ENCODE measurements at places on chromosomes 7 and 10. TPM values are rescaled to one million over a fixed set of nuclear protein-coding genes. Genes with fewer than 3 reads are reported as not detected.

PANK1 gene
- total RNA-seq, result 5.2 TPM

DNA sequence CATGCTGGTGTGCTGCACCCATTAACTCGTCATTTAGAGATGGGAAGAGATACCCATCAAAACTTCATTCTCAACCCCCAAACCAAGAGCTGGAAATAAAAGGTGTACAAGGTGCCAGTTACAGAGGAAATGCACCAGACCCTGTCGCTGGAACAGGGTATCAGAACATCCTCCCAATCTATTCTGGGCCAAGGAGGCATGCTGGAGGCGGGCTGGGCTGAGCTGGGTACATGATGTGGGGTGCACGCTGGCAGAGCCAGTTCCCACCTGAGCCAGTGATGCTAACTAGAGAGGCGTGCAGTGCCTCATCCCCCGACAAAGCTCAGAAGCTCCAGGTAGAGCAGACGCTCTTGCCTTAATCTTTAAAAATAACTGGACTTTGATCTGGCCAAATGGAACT lies 70.1 kb downstream of the NPSR1 start:
- no peak for DNase-seq

GRCh38 chr7:148893071-148893470 lies 9.0 kb upstream of the EZH2 start:
- DNase-seq, result no peak

GRCh38 chr7:55423277-55423711 lies 58.2 kb downstream of the LANCL2 start:
- peak; percentile 50 for DNase-seq

PRPS1L1 gene
- total RNA-seq, result not detected

GRCh38 chr7:137003086-137003485 lies 134.6 kb downstream of the CHRM2 start:
- no peak for DNase-seq

DNA sequence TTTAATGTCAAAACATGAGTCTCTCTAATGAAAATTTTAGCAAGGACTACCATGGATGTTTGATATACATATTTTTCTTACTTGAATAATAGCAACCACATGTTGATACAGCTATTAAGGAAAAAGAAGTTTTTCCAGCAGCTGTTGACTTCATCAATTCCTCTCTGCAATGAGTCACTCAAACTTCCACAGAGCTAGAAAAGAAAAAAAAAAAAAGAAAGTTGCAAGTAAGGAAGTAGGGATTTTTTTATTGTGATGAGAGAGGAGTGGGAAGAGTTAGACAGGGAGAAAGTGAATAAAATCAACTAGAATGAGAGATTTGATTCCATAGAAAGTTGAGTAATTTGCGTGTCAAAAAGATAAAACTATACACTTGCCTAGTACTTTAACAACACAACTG lies 46.2 kb downstream of the CAV1 start:
- DNase-seq, result peak; percentile 87

- DNase-seq, result no peak
These were observed 166.7 kb upstream of the ADARB2 start for GRCh38 chr10:1903982-1904381.

DNA sequence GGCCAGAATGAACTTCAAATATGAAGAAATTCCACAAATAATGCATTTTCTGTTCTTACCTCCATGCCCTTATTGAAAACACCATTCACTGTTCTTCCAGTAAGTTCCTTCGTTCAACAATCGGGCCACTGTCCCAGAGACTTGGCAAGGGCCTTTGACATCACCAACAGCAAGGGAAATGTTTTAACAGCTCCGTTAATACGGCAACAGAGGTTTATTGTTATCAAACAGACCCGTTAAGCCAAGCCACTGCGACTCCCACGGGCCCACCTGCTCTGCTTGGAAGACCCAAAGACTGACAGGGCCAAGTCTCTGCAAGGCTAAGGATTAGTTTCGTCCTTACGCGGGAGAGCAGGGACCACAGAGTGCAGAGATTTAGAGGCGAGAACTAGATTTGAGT lies 43.4 kb upstream of the LYZL1 start:
- no peak for DNase-seq

DNA sequence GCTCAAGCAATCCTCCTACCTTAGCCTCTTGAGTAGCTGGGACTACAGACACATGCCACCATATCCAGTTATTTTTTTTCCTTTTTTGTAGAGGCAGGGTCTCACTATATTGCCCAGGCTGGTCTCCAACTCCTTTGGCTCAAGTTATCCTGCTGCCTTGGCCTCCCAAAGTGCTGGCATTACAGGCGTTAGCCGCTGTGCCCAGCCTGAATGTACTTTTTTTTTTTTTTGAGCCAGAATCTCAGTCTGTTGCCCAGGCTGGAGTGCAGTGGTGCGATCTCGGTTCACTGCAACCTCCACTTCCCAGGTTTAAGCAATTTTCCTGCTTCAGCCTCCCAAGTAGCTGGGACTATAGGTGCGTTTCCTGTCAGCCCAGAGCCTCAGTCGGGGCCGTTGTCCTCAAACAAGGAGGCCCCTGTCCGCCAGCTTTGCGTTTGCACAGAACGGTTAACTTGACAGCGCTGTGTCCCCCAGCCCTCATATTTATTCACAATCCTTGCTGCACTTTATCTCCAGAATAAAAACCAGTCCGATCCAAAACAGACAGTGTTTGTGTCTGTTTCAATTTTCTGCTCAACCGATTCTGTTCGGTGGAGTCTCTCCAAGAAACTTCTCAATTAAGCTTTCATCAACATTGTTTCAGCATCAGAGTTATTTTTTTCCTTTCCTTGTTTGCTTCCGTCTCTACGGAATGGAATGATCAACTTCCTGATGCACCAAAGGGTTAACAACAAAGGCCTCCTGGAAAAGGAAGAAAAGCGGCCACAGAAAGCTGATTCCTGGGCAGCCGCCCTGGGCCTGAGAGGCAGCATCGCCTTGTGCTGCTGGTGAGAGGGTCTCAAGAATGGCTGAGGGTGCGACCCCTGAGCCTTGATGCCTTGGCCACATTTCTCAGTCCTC lies 64.5 kb downstream of the PDIA4 start:
- DNase-seq, result peak; percentile 25

AKR1C8 gene
- total RNA-seq, result not detected

GRCh38 chr10:19811540-19811939 lies 4.7 kb upstream of the PLXDC2 start:
- DNase-seq, result peak; percentile 36

GRCh38 chr10:110637558-110638053 lies 6.5 kb upstream of the RBM20 start:
- DNase-seq, result no peak

DNA sequence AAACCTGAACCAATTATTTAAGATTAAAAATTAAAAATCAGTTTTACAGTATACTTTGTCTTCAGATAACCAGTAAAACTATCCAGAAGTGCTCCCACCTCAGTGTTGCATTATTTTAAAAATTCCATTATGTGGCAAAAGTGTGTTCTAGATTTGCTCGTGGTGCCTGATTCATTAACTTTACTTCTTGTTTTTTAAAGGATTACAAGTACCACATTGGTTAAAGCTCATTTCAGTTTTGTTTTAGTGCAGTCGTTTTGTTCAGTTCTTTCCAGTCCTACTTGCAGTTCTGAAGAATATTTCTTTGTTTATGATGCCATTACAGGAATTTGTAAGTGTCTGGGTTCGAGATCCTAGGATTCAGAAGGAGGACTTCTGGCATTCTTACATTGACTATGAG lies 69.0 kb downstream of the SNX10 start:
- no peak for DNase-seq

DNA sequence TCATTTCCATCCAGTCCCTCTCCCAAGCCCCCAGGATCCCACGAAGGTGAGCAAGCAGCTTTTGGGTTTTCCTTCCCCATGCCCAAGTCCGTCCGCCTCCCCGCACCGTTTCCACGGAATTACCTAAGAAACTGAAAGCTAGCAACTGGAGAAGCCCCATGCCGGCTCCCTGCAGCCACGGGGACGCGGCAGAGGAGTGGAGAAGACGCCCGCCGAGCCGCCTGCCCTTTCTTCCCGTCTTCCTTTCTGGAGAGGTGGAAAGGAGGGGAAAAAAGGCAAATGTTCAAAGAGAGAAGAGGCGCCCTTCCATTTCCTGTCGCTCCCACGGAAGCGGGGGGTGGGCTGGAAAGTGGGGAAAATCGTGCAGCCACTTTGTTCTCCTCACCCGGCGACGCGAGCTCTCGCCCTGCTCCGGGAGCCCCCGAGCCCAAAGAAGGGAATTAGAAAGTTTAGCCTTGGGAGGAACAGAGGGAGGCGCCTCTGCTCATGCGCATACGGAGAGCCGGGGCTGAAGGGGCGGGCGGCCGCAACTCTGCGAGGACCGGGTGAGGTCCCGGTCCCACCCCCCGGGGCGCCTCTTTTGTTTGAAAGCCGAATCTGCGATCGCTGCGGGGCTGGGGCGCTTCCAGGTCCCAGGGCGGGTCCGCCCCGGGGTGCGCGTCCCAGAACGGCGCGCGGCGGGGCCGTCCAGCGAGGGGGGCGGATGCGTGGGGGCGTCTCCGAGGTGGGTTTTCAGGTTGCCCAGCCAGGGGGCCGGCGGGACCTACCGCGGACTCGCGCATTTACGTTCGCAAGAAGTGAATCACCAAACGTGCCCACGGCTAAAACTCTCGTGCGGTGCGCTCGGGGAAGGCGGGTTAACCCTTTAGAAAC lies at the start of gene LAMB1:
LAMB1 (minus strand) TSS at position 436 of the 873 bp plus-strand sequence; CDS start at position 160, 276 bp downstream.
- DNase-seq, result peak; percentile 75

- peak; percentile 77 for DNase-seq
These were observed 56.4 kb downstream of the BBS9 start for GRCh38 chr7:33185786-33186185.

DNA sequence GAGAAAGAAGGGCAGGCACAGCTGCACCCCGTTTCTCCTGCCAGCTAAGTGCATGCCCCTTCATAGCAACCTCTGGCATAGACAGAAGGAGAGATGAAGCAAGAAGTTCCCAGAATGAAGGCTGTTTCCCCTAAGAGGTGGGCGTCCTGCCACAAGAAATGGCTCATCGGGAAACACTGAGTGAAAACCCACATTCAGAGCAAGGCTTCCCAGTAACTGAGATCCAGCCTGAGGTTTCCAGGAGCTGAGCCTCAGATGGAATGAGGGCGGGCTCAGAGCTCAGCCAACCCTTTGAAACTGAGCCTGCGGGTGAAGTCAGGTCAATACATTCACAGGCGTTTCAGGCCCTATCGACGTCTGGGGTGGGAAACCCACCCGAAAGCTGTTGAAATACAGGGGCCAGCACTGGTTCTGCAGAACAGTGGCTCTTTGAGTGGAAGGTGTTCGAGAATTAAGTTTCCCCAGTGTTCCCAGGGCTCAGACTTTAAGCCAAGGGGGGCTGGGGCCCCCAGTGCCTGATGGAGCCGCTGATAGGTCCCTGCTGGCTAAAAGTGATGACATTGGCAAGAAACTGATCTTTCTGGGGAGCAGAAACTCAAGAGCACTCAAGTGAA lies 510.2 kb downstream of the RPS24 start:
- peak; percentile 98 for DNase-seq

BICC1 gene
- 123 TPM for total RNA-seq

DNA sequence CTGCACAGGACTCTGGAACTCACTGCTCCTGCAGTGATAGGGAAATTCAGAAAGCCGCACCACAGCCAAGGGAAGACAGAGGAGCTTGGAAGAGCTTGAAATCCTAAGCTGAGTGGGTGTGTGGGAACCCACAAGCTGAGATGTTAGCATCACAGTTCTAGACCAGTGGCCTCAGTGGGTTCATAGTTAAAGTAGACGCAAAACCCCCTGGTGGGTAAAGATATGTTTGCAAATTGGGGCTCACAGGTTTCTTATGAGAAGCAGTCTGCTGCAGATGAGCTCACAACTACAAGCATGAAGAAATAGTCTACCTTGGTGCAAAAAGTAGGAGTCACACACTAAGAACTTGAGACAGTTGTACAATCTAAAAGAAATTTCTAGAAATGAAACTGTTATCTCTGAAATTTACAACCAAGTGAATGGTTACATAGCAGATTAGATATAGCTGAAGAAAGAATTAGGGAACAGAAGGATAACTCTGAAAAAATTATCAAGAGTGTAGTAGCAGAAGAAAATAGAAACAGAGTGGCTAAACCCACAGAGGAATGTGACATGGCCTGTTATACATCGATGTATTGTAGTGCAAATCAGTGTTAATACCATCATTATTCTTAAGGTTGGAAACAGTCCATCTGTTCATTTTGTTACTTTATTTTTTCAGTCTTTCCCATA lies 77.2 kb downstream of the DYNC2I1 start:
- no peak for DNase-seq

DKK1 gene
- 123 TPM for total RNA-seq

GRCh38 chr7:119343289-119343688 lies 929.7 kb upstream of the KCND2 start:
- no peak for DNase-seq

FAM13C gene
- total RNA-seq, result 9.1 TPM

DNA sequence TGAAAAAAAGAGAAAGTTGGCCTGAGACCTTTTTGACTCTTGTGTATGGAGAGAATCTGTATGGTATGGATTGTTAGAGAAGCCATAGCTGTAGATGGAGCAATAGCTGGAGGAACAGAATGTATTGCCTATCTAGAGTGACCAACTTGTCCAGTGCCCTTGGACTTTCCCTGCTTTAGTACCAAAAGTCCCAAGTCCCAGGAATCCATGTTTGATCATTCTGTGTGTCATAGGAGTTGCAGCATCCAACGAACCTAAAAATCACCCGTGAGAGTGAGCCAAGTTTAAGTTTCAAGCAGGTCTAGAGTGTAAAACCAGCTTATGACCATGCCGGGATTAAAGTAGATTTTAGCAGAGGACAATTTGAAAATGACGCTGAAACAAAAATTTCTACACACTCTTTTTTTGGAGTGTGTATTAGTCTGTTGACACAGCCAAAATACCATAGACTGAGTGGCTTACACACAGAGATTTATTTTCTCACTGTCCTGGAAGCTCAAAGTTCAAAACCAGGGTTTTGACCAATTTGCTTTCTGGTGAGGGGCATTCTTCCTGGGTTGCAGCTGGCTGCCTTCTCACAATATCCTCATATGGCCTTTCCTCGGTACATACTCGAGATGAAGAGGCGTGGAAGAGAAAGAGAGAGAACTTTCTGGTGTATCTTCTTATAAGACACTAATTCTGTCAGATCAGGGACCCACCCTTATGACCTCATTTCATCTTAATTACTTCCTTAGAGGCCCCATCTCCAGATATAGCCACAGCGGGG lies 36.9 kb upstream of the ZNF518A start:
- DNase-seq, result no peak

GRCh38 chr7:115056019-115056418 lies 134.1 kb downstream of the MDFIC start:
- DNase-seq, result no peak

DNA sequence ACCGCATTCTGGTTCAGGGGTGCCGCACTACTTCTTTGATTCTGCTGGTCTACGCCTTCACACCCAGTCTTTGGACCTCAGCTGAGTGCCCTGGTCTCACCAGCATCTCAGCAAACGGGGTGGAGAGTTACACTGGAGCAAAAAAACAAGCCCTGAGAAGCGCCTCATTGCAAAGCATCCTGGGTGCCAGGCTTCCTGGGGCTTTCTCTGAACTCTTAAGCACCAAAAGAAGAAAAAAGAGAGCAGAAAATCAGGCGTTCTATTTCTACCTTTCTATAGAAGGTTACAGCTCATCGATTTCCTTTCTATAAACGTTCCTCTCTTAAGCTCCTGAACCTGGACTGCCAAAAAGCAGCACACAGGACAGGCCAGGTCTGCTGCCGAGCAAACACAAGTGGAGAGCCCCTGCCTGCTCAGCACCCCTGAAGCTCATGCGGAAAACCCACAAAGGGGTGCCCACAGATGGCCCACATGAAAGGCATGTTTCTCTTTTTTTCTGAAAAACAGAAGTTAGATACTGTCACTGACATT lies 217.9 kb downstream of the SFMBT2 start:
- DNase-seq, result no peak

- peak; percentile 69 for DNase-seq
These were observed 248.9 kb downstream of the FOXP2 start for GRCh38 chr7:114663502-114663901.

All from fibroblast of the aortic adventitia (primary cell).